ENCODE measurements at places on chromosomes 4 and X.

GRCh38 chr4:56804551-56804950 is 16.9 kb downstream of the SPINK2 start:
- no peak for DNase-seq

DNA sequence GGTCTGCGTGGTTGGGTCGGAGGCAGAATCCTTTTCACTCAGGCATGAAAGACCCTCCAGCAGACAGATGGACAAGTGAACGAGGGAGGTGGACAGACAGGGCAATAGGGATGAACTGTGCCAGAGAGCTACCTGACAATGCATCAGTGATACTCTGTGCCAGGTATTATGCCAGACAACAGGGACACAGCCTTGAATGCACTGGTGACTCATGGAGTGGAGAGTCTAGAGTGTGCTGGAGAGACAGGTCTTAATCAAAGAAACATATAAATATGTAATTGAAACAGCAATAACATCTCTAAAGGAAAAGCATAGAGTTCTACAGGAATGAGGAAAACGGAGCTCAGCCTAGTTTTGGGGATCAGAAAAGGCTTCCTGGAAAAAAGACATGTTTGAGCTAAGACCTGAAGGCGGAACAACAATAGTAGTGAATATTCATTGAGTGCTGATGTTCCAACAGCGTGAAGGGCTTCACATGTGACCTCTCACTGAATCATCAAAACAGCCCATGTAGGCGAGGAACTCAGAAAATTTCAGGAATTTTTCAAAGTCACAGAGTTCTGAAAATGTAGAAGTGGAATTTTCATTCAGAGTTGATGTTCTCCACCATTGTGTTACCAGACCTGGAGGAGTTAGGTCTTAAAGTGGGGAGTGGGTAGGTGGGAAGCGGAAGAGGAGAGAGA is 20.0 kb upstream of the FGFBP2 start:
- no peak for DNase-seq

GRCh38 chr4:122842984-122843531 is 16.4 kb downstream of the FGF2 start:
- no peak for DNase-seq

DNA sequence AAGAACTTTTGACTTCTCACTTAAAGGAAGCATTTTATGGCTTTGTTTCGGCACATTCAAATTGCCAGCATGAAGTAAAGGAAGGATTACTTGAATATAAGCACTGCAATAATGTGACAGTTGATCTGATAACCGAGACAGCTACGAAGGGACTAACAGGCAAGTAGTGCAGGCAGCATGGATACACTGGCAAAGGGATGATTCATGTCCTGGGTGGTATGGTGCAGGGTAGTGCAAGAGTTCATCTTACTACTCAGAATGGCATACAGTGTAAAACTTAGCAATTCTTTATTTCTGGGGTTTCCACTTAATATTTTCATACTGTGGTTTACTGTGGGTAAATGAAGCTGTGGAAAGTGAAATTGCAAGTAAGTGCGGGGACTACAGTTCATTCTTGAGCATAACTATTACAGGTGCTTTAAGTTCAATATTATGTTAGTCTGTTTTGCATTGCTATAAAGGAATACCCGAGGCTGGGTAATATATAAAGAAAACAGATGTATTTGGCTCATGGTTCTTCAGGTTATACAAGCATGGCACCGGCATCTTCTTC is 611.8 kb downstream of the SPOCK3 start:
- no peak for DNase-seq

DNA sequence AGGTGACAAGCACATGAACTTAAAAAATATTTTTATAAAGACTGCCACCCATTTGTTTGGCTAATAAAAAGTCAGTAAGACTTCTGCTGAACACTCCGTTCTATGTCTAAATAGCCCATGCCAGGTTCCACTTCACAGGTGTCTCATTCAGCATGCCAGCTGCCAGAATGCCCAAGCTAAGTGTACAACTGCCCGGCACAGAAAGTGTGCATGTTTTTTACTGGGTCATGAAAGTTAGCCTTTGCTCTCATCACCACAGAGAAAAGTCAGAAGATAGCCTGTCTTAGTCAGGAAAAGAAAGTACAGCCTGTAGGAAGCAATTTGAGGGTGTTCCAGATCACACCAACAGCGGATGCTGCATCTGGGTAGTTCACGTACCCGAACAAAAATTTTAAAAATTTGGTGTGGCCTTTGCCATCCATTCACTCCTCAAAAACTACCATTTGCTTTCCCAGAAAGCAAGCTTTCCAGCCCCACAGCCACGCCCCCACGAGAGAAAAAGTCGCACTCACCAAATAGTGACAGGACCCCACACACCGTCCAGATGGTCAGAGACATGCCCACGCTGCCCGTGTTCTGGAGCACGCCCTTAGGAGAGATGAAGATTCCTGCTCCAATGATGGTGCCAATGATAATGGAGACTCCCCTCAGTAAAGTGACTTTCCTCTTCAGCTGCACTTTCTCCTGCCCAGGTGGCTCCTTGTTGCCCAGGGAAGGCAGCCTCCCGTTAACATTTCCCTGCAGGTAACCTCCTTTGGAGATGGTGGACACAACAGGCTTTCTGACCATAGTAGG is 671 bp downstream of the SLC7A11 start:
- DNase-seq = no peak

- no peak for DNase-seq
Observed at GRCh38 chr4:102411408-102411807, 66.1 kb upstream of the SLC39A8 start.

- DNase-seq = no peak
Observed at GRCh38 chr4:123505095-123506010, 108.8 kb downstream of the SPRY1 start.

DNA sequence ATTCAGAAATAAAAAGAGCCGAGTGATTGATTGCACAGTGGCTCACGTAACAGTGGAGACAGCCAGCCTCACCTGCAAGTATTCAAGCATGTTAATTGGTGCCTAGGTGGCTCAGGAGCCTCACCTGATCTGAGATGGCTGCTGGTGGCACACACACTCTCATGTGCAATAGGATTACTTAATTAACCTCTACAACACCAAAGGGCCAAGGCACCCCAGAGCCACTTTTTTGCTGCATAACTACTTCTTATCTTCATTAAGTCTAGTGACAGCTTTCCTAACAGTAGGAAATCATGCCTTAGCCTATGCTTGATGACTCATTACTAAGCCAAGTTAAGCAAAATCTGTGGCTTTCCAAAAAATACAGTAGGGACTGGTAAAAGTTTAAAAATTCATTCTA is 117.3 kb upstream of the NOCT start:
- DNase-seq = no peak

GRCh38 chr4:15339737-15340136 is 88.1 kb upstream of the C1QTNF7 start:
- no peak for DNase-seq

GRCh38 chr4:14934704-14935390 is 67.4 kb upstream of the CPEB2 start:
- no peak for DNase-seq

DNA sequence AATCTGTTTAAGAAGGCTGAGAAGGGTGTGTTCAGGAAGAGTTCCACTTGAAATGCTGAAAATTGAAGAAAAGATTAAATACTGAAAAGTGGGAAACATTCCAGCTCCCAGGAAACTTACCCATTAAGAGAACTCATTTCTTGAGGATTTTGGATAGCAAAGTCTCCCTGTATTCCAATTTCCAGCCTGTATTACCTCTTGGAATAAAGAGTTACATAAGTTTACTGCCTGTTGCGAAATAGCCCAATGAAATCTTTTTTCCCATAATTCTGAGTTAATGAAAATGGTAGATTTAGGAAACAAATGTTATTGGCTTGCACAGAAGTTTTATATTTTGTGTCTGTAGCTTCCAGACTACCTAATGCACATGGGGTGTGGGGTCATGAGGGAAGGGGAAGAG is 12.0 kb downstream of the NHSL2 start:
- no peak for DNase-seq

DNA sequence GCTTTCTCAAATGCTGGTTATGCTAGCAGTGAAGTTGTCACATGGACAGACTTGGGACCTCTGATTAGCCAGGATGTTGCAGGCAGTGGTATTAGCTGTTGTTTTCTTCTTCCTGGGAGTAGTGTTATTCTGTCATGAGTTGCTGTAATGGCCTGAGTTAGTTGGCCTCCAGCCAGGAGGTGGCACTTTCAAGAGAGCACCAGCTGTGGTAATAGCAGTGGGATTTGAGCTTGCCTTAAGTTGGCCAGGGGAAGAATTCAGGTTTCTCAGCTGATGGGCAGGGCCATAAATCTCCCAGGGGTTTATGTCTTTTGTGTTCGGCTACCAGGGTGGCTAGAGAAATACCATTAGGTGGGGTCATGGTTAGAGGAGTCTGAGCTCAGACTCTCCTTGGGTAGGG is 132.6 kb downstream of the GLUD2 start:
- no peak for DNase-seq

DNA sequence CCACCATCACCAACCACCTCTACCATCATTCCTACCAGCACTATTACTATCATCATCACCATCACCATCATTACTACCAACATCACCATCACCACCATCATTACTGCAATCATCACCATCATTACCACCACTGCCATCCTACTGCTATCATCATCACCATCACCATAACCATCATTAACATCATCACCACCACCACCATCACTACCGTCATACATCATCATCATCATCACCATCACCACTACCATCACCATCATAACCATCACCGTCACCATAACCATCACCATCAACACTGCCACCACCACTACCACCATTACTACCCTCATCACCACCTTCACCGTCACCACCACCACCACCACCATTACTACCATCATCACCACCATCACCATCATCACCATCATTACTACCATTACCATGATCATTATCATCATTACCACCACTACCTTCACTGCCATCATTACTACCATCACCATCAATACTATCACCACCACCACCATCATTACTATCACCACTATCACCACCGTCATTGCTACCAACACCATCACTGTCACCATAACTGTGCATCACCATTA is 71.8 kb downstream of the PSAPL1 start:
- no peak for DNase-seq

GRCh38 chr4:167003326-167003725 is 231.0 kb downstream of the SPOCK3 start:
- no peak for DNase-seq

DNA sequence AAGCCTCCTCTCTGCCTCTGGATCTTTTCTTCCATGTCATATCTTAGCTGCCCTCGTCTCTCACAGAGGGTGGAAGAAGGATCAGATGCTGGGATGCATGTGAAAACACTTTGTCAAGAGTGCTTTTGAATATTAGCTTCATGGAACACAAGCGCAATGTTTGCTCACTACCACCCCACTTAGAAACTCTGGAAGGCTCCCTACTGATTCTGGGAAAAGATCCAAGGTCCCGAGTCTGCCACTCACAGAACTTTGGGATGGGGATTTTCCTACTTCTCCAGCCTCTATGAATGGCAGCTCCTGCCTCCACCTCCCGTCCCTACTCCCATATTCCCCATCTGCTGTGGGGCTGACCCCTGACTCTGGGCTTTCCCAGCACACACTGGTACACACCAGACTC is 40.2 kb upstream of the CRMP1 start:
- peak; percentile 24 for DNase-seq

DNA sequence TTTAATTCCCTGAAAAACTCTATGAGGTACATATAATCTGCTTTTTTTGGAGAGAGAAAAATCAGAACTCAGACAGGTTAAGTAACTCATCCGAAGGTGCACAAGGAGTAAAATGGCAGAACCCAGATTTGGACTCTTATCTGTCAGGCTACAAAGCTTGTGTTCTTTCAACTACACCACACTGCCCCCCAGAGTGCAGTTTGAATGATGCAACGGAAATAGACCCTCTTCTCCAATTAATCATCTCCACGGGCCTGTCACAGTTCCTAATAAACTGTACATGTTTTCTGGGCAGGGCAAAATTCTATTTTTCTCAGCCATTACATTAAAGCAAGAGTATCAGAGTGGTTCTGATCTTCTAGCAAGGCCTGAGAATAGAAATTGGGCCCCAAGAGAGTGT is 35.3 kb upstream of the DCX start:
- peak; percentile 1 for DNase-seq

DNA sequence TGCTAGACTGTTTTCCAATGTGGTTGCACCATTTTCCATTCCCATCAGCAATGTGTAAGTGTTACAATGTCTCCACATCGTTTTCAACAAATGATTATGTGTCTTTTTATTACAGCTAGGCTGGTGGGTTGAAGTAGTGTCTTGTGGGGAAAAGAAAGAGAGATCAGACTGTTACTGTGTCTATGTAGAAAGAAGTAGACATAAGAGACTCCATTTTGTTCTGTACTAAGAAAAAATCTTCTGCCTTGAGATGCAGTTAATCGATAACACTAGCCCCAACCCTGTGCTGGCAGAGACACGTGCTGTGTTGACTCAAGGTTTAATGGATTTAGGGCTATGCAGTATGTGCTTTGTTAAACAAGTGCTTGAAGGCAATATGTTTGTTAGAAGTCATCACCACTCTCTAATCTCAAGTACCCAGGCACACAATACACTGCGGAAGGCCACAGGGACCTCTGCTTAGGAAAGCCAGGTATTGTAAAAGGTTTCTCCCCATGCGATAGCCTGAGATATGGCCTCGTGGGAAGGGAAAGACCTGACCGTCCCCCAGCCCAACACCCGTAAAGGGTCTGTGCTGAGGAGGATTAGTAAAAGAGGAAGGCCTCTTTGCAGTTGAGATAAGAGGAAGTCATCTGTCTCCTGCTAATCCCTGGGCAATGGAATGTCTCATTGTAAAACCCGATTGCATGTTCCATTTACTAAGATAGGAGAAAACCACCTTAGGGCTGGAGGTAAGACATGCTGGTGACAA is 23.0 kb upstream of the UGT2B15 start:
- no peak for DNase-seq

- no peak for DNase-seq
Observed at GRCh38 chr4:40952217-40952616, 202.5 kb downstream of the NSUN7 start.

DNA sequence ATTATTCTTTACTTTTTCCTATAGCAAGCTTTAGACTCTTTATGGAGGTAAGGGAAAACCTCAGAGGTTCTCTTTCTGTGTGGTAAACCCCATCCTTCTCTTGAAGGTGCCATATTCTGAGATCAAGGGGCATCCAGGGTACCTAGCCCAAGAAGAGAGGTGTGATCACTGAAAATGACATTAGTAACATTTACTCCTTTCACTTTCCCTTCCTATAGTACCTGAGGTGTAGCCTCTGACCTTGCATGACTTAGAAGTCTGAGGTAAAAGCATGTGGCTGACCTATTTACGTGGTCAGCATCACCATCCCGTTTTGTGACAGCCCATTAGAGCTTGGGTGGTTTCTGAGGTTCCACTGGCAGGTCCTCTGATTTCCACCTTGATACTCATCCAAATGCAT is 25.7 kb downstream of the SGMS2 start:
- DNase-seq = no peak

DNA sequence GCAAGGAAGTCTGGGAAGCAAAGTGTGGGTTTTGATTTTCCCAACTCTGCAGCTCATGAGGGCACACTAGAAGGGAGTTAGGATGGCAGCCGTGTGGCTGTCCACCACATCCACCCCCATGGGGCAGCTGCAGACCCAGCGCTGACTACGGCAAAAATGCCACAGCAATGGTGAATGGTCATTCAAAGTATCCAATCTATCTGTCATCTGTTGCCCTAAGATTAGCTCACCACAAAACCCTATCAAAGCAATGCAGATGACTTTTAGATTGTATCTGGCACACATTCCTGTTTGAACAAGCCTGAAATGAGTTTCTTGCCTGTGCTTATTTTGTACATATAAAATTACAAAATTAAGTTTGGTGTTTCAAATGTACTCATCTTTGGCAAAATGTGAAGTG is 29.7 kb upstream of the HPSE start:
- DNase-seq = no peak

GRCh38 chr4:14289708-14290107 is 662.2 kb upstream of the BOD1L1 start:
- no peak for DNase-seq

GRCh38 chr4:158032733-158033415 is 140.0 kb downstream of the GASK1B start:
- DNase-seq = no peak
